Activated CD8-positive, alpha-beta memory T cell treated with anti-CD3 and anti-CD28 coated beads for 24 hours (primary cell): ENCODE measurements at places on chromosomes 1 and 21.

- no peak for DNase-seq
Observed at GRCh38 chr21:16069178-16070112, 339.7 kb downstream of the USP25 start.

DNA sequence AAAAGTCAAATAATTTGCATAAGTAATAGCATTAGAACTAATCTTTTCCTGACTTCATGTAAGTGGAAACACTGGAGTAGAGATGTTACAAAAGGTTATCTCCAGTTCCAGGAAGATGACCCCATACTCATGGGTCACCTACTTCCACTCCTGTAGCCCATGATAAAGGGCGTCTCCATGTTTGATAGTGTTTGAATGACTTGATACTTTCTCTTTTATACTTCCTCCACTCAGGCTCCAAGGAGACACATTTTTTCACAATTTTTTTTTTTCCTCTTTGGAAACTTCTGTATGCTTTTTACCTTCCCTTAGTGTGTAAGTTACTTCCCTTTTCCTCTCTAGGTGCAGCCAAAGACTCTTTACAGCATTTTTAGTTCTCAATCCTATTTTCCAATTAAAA lies 382.1 kb upstream of the B3GALT2 start:
- DNase-seq = no peak

- DNase-seq = no peak
Observed at GRCh38 chr1:48771561-48771960, 5.1 kb downstream of the BEND5 start.

GRCh38 chr1:163701783-163702374 lies 380.1 kb downstream of the NUF2 start:
- DNase-seq = no peak

DNA sequence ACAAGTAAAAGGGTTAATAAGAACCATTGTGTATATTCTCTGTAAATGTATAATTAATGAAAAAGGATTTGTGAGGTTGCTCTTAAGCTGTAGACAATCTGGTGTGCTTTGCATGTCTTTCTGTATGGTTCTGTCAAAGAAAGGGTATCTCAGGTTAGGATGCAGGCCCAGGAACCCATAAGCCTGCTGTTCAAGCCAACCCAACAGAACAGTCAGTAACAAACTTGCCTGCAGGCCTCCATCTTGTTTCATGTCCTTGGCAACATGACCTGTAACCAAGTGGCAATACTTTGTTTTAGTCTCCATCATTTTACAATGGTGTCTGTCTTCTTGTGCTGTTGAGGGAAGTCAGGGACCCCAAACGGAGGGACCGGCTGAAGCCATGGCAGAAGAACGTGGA lies 29.2 kb downstream of the CBR1 start:
- no peak for DNase-seq

GRCh38 chr1:53470155-53470554 lies 11.0 kb downstream of the DMRTB1 start:
- DNase-seq = peak; percentile 41

GRCh38 chr1:6168947-6169586 lies 11.1 kb downstream of the CHD5 start:
- no peak for DNase-seq

GRCh38 chr1:7856345-7856744 lies 3.5 kb upstream of the UTS2 start:
- DNase-seq = no peak

- no peak for DNase-seq
Observed at GRCh38 chr1:107339775-107340174, 198.9 kb downstream of the NTNG1 start.

DNA sequence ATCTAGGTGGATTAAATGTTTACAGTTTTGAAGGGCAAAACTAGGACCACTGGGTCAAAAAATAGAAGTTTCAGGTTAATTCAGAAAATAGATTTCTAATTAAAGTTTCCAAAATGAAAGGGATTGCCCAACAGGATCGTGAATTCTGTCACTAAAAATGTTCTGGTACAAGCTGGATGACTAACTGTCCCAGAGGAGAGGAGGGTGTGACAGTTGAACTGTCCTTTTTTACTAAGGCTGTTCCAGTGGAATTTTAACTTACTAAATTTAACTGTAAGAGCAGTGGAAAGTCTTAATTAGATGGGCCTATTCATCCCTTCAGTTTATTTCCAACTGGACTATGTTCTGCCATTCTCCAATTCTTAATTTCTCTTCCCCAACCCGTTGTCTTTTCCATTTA lies 7.2 kb downstream of the SNX7 start:
- DNase-seq = no peak

GRCh38 chr1:160702100-160702499 lies 9.5 kb downstream of the CD48 start:
- DNase-seq = no peak

GRCh38 chr1:116374353-116375147 lies 1.5 kb downstream of the ATP1A1 start:
- DNase-seq = no peak

GRCh38 chr1:223780949-223781348 lies 64.8 kb downstream of the TP53BP2 start:
- DNase-seq = no peak

- no peak for DNase-seq
Observed at GRCh38 chr1:19665496-19666465, 1.1 kb downstream of the HTR6 start.

DNA sequence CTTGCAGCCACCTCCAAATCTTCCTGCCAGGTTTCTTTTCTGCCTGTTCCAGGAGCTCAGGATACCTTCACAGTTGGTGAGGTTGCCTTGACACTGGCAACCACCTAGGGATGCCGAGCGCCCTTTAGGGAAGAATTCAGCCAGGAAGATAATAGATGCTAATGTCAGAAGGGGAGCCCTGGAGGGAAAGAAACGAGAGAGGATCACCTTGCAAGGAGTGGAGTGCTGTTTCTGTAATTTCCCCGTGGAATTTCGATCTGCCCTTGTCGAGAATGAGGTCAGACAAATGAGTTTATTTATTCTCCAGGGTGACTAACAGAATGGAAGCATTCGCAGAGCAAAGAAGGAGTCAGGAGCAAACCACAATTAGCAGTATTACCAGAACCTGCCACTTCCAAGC lies 315.8 kb upstream of the KAZN start:
- no peak for DNase-seq

GRCh38 chr1:5577255-5578040 lies 414.8 kb downstream of the NPHP4 start:
- DNase-seq = peak; percentile 32

- no peak for DNase-seq
Observed at GRCh38 chr1:58440696-58441095, 105.8 kb downstream of the OMA1 start.

DNA sequence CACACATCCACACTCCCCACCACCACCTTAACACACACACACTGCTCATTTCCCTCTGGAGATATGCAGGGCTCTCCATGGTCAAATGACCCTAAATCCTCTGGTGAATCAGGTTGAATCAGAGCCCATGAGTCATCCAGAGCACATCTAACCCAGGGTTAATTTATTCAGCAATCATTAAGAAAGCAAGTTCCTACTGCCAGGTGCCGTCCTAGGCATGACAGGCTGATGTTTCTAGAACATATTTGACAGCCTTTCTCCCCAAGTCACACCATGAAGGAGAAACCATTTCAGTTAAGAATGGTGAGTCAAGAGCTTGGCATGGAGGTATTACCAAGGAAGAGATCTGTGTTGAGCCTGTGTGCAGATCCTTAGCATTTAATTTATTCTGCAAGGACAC lies 194.3 kb upstream of the CAMK1G start:
- DNase-seq = no peak

DNA sequence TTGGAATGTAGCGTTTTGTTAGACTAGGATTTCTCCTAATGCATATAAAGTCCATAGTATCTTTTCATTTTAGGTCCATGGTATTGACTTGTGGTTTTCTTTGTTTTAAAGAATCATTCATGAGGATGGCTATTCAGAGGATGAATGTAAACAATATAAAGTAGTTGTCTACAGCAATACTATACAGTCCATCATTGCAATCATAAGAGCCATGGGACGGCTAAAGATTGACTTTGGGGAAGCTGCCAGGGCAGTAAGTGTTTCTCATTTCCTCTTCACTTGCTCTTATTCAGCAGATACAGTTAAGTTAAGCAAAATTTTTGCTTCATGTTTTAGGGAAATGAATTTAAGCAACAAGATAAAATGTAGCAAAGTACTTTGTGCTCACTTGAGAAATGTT lies 25.4 kb downstream of the GNAI3 start:
- DNase-seq = no peak

DNA sequence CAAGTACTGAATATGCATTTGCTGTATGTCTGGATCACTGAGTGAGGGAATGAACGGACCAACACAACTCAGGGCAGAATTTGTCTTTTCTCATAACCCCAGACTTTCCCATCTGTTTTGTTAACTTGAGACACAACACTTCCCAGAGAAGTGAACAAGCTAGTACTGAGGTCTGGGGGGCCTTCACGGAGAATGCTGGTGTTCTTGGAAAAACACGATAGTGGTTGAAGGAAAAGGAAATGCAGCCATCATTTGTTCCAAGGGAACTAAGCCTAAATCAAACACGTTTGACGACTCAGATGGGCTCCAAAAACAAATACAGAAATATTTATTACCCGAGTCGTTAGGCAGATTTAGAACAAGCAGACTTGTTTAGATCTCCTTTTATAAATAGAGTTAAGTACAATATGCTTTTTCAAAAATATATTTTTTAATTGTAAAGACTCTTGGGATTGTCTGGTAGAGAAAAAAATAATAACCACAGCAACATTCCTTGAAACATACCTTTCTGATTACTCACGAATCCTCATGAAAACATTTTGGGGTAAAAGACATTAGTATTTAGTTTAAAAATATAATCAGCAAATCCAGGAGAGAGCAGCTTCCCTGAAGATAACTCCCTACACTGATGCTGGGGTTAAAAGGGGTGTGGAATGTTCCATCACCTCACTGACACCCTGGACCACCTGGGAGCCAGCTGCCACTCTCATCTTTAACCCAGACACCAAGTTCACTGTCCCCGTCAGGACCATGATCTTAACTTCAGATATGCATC lies 427.7 kb upstream of the RUNX1 start:
- DNase-seq = no peak

DNA sequence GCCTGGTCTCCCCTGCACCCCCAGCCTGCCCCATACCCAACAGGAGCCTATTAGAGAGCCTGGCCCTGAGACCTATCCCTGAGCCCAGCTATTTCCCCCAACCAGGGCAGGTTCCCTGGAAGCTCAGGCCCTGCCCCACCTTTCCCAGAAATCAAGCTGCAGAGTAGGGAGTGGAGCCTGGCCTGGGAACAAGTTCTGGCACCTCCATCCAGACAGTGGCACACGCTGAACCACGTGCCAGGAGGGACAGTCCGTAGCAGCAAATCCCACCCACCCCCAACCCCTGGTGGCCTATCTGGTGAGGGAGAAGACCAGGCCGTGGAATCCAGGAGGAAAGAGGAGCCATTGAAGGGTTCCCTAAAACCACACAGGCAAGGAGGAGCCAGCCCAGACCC lies 22.6 kb downstream of the TNNT2 start:
- DNase-seq = no peak

DNA sequence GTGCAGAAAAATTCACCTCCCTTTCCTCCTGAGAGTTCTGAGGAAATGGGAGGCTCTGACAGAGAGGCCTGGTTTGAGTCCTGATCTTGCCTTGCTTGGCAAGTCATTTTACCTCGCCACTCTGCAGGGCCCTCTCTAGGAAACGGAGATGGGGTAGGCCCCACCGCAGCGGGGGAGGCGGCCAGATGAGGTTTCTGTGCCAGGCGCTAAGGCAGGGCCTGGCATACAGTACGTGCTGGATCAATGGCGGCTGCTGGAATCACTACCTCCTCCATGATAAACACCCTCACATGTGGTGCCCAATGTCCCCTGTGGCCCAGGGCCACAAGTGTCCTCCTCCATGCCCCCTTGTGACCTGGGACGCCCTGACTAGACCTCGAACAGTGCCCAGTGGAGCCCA lies 499 bp upstream of the PLEKHG5 start:
- no peak for DNase-seq

DNA sequence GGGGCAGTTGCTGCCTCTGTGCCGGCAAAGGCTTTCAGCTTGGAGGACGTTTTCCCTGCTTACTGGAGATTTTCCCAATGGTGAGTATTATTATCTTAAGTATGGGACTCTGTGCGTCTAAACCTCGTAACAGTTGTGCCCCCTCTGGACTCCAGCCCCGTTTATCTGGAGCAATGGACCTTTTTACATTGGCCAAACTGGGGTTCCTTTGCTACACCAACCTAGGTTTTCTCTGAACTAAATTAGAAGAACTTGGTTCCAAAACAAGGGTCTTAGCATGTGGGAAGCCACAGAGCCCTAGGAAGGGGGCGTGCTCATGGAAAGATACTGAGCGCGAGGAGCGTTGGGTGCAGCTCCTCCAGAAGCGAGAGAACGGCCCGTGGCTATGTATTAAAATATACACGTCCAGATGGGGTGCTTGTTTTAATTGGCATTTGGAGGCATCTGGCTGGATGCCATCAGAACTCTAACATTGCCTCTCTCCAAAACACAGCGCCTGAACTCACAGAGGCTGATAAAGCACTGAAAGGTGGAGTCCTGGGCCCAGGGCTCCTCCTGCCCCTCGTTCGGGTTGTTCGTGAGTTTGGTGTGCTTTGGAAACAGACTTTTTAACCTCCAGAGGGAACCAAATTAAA lies 28.4 kb downstream of the POFUT2 start:
- DNase-seq = no peak

GRCh38 chr1:172567720-172568119 lies 34.8 kb downstream of the SUCO start:
- DNase-seq = no peak

- peak; percentile 24 for DNase-seq
Observed at GRCh38 chr1:30014031-30014430, 709.4 kb downstream of the MATN1 start.

GRCh38 chr1:117565076-117565556 lies 40.7 kb upstream of the TENT5C start:
- DNase-seq = peak; percentile 9

- no peak for DNase-seq
Observed at GRCh38 chr1:85240643-85241042, 18.8 kb downstream of the C1orf52 start.

- DNase-seq = no peak
Observed at GRCh38 chr1:109290998-109291397, 8.1 kb upstream of the PSRC1 start.

DNA sequence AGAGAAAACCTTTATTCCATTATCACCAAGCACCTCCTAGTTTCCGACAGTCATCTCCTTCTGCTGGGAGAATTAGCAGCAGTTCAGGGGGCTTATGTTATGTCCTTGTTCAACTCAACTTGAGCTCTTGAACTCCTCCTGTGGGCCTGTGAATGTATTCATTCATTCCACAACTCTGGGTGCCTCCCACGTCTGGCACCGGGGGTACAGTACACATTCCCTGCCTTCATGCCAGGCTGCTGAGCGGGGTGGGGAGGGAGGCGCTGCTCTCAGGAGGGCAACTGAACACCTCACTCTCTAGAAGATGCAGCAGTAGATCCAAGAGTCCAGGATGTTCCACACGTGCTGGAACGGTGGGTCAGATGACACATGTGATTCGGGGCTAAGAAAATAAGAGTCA lies 4.3 kb upstream of the MX2 start:
- no peak for DNase-seq

GRCh38 chr1:35883635-35884101 lies 659 bp downstream of the AGO1 start:
- peak; percentile 79 for DNase-seq
